ENCODE measurements at places on chromosomes 6 and 20.
A peak's percentile ranks its signal among the peaks of the same experiment; 100 is the strongest.

GRCh38 chr20:46289432-46289831 lies 18.9 kb downstream of the CDH22 start:
- DNase-seq, result no peak

- DNase-seq, result no peak
Measured at GRCh38 chr6:165952514-165952913, 215.1 kb downstream of the TBXT start.

DNA sequence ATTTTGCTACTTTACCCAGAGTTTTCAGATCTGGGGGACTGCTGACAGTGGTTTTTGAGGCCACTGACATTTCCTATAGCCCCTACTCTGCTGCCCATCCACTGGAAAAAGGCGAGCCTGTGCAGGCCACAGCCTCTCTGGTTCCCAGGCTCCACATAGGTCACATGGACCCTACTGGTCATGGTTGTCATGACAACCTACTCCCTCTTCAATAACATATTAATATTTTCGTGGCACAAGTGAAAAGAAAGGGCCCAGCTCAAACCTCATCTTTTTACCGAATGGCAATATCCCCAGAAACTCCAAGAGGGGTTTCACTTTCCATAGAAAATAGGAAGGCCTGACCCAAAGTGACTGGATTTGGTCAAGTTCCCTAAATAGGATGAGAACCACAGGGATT lies 11.0 kb upstream of the FOXO3 start:
- no peak for DNase-seq

- DNase-seq, result no peak
Measured at GRCh38 chr6:109052852-109053251, 41.8 kb downstream of the SESN1 start.

GRCh38 chr6:81940451-81940985 lies 188.0 kb upstream of the TENT5A start:
- no peak for DNase-seq

DNA sequence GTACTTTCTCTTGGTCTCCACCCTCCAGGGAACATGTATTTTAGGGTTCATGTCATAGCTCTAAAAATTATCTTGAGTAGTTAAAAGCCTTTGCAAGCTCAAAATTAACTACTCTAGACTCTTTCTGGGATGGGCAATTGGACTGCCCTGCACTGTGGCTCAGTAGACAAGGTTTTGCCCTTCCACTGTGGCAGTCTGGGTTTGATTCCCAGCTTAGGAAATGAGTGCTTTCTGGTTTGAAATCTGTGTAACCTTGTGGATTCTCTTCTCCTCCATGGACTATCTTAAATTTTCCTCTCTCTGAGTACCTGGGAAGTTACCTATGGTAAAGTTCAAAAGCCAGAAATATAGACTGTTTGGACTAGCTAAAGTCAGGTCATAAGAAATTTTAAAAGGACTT lies 94.6 kb upstream of the UST start:
- DNase-seq, result no peak

DNA sequence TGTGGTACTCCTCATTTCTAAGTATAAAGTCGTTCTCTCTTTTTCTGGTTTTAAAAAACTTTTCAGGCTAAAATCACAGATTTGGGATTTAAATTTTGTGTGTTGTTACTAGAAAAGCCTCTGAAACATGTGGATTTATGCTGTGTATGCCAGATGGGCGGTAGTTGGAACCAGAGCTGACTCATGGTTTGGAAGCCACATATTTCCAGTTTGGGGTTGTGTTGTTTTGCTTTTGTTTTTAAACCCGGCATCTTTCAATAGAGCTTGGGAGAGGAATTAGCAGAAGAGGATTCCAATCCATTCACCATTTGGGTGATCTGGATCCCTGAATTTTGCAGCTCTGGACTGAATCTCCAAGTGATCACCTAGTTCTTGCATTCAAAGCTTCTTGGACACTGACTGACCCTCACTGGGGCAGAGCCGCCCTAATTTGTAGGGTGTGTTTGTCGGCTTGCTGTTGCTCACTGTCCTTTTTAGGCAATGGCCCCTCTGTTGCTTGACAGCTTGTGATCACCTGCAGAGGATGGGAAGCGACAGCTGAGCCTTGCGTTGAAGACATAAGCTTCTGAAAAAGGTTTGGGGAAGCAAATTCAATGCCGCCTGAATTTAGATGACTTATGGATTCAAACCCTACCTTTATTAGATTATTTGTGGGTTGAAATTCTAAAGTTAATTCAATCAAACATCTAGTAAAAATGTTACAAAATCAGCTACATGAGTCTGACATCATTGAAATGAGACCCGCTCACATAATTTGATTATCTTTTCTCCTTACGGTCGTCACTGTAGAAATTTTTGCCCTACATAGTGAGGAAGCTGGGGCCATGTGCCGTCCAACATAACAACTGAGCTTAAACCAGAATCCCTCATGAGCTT lies 79.9 kb upstream of the CD83 start:
- DNase-seq, result no peak

DNA sequence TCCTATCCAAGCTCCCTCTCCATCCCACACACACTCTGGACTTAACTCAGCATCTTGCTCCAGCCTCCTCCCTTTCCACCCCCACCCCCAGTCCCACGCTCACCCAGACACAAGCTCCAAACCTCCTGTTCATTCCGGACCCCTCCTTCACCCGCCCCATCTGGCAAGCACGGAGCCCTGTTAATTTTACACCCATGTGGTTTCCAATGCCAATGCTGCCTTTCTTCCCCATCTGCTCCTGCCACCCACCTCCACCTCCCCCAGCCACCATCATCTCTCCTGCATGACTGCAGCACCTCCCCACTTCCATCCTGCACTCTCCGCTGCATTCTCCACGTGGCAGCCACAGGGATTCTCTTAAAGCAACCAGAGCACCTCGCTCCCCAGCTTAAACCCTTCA lies 9.9 kb upstream of the CDK5RAP1 start:
- DNase-seq, result no peak

- peak; percentile 23 for DNase-seq
Measured at GRCh38 chr6:135030532-135031178, 24.0 kb downstream of the HBS1L start.

DNA sequence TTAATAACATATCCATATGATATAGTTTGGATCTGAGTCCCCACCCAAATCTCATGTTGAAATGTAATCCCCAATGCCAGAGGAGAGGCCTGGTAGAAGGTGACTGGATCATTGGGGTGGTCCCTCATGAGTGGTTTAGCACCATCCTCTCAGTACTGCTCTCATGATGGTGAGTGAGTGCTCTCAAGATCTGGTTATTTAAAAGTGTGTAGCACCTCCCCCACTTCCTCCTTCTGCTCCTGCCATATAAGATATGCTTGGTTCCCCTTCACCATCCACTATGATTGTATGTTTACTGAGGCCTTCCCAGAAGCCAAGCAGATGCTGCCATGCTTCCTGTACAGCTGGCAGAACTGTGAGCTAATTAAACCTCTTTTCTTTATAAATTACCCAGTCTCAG lies 22.9 kb downstream of the IRF4 start:
- DNase-seq, result no peak

DNA sequence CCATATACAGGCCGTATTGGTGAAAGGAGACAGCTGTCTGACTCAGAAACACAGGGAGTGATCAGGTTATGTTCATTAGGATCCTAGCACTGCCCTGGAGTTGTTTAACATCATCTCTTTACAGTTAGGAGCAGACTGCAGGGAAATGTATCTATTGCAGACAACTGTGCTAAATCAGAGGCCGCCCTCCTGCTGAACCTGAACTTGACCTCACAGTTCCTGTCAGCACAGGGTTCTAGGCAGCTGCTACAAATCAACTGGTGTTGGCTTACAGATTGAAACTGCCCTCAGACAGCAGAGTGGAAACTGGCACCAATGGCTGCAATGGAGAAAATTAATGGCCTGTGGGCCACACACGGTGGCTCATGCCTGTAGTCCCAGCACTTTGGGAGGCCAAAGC lies 3.7 kb upstream of the RPP40 start:
- no peak for DNase-seq

DNA sequence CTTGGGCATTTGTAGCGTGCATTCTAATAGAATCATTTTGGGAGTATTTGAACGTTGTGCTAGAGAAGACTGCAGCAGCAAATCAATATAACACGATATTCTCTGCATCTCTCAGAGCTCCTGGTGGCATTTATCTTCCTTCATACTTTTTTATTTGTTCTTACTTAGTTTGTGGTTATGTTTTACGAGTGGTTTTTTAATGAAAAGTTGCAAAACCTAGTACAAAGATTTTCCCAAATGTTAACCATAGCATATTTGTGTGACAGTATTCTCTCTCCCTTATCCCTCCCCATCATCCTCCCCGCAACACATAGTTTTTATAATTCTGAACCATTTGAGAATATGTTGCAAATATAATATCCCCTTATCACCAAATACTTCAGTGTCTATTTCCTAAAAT lies 50.4 kb downstream of the JARID2 start:
- no peak for DNase-seq

- no peak for DNase-seq
Measured at GRCh38 chr6:159963111-159963510, 5.8 kb upstream of the IGF2R start.

- DNase-seq, result no peak
Measured at GRCh38 chr20:50745634-50746137, 14.3 kb downstream of the PARD6B start.

DNA sequence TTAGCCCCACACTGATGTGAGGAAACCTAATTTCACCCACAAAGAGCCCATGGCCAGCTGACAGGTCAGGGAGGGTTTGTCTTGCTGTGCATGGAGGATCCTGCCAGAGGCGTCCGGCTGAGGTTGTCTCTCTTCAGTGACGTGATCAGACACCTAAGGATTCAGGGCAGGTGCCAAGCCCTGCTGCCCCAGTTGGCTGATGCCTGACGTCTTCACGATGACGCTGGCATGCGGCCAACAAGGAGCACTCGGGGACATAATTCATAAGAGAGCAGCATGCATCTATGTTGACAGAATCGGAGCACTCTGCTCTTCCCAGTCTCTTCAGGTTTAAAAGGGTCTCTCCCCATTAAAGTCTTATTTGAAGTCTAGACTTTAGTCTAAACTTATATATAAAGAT lies 47.8 kb downstream of the PSMB1 start:
- no peak for DNase-seq

GRCh38 chr6:99151634-99152346 lies 197.7 kb downstream of the FAXC start:
- peak; percentile 28 for DNase-seq

GRCh38 chr6:68108233-68108835 lies 526.7 kb upstream of the ADGRB3 start:
- DNase-seq, result no peak

DNA sequence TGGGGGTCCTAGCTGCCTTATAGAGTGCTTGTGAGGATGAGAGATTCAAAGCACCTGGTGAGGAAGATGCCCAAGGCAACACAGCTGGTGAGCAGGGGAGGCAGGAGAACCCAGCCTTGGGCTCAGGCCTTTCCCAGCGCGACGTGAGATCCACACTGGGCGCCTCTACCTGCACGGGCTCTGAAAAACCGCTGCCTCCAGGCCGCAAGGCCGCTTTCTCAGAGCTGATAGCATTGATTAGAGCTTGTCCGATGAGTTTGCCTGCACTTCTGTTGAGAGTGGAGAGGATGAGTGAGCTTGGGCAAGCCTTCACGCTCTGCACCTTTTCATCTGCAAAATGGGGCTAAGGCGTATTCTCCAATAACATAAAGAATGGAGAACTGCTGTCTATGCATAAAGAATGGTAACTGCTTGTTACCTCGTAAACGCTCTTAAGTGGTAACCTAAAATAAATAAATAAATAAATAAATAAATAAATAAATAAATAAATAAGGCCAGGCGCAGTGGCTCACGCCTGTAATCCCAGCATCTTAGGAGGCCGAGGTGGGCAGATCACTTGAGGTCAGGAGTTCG lies 916 bp downstream of the PABPC1L start:
- no peak for DNase-seq

GRCh38 chr6:159906400-159906799 lies 15.6 kb downstream of the MAS1 start:
- no peak for DNase-seq

DNA sequence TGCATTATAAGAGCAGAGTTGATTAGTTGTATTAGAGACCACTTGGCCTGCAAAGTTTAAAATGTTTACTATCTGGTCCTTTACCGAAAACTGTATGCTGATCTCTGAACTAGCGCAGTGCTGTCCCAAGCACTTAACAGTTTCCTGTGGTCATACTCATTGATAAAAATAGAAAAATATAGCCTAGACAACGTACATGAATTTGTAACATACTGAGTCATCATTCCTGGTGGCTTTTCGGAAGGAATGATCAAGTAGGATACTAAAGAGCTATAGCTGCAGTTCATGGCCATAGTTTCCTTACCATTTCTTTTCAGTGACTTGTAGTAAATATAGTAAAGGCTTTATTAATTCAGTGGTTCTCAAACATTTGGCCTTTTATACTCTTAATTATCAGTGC lies 18.4 kb downstream of the TTK start:
- DNase-seq, result no peak

DNA sequence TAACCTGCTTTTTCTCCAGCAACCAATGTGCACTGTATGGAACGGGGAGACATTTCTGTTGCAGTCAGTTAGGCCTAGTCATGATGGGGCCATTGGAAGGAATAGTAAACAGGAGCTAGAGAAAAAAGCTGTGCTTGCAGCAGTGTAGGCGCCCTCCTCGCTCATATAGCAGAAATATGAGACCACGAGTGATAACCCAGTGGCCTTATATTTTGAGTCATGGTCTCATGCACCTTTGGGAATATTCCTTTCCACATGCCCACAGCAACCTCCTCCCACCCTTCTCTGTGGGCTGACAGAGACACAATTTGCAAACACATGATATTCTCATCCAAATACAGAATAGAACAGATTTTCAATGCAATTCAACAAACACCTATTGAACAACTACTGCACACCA lies 248.9 kb upstream of the CITED2 start:
- DNase-seq, result no peak

DNA sequence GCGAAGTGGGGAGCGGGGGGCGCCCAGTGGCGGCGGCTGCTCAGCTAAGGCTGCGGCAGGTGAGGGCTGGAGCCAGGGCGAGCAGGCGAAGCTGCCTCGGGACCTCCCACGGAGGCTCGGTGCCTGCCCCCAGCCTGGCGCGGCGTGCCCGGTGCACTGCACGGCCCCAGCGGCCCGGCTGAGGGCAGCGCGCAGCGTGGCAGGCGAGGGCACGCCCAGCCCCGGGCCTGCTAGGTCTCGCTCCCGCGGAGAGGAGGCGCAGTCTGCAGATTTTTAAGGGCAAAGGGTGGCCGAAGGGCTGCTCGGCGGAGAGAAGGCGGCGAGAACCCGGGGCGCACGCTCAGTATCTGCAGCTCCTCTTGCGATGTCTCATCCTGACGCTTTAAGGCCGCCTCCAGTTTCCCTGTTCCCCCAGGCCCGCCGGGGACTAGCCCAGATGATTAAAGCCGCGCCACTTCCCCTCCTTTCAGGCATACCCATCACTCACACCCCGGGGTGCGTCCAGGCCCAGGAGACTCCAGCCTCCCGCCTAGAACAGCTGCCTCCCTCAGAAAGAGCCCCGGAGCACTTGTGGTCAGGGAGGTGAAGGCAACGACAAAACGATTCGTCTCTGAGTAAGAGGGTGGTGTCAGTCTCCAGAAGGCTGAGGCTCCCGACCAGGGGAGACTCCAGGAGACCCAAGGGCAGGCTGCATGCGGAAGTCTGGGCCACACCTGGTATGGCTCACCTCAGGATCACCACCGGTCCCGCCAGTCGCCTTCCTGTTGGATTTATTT lies at the start of gene FERMT1:
FERMT1 (minus strand) TSS at position 158 of the 776 bp plus-strand sequence. CDS start 3,476 bp downstream, outside the sequence.
- peak; percentile 8 for DNase-seq
